ENCODE measurements at places on chromosomes 12 and 14. TPM values are rescaled to one million over a fixed set of nuclear protein-coding genes. Genes with fewer than 3 reads are reported as not detected.

Gene CYP46A1
- total RNA-seq: 1.4 TPM

Gene DTX1
- total RNA-seq: 37.1 TPM

Gene SDR9C7
- total RNA-seq: not detected

Gene PRH2
- total RNA-seq: not detected

Gene CCDC38
- not detected for total RNA-seq

Gene TPH2
- total RNA-seq: not detected

Gene CATSPERB
- 2.2 TPM for total RNA-seq

Gene DYNLL1
- total RNA-seq: 225 TPM

Gene MYF5
- not detected for total RNA-seq

Gene DPPA3
- total RNA-seq: not detected

Gene RNF212B
- 0.40 TPM for total RNA-seq

Gene ADAMTS20
- not detected for total RNA-seq

Gene PPP1R1A
- 4.6 TPM for total RNA-seq

Gene NGB
- not detected for total RNA-seq

Gene RGS6
- total RNA-seq: 11.9 TPM

Gene AVPR1A
- 24.5 TPM for total RNA-seq

Gene SOAT2
- total RNA-seq: not detected

Gene KRT3
- total RNA-seq: not detected

Gene NCKAP5L
- 16.0 TPM for total RNA-seq

Measured in thyroid gland (tissue), 4 donors.